ENCODE measurements at places on chromosomes 1 and 21.

DNA sequence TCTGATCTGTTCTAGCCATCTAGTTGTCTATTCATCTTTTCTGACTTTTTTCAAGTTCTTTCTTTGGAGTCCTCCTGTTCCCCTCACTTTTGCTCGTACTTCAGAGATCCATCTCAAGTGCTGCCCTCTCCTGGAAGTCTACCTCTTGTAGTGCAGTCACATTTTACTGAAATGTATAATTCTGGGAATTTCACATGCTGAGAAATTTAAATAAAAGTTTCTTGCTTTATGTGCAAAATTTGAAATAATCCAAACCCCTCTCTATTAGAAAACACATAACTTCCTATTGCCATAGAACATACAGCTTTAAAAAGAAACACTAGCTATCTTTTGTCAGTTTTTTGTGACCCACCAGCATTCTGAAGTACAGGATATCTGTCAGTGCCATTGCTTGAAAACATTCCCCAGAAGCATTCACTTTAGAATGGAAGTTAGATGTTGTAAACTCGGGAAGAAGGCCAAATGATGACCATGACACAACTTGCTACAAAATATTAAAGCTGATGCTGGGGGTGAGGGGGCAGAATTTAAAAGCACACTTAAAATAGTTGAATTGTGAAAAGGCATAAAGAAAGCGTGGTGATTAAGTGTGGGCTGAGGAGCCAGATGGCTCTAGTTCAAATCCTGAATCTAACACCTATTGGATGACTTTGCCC lies 22.0 kb downstream of the RLF start:
- peak; percentile 10 for DNase-seq

- no peak for DNase-seq
Observed at GRCh38 chr1:24941564-24941963, 11.5 kb upstream of the RUNX3 start.

GRCh38 chr1:207755846-207756693 lies 4.2 kb downstream of the CD46 start:
- no peak for DNase-seq

GRCh38 chr1:205692423-205692822 lies 12.1 kb upstream of the SLC45A3 start:
- DNase-seq: no peak

- peak; percentile 43 for DNase-seq
Observed at GRCh38 chr1:224170748-224171478, 12.1 kb upstream of the DEGS1 start.

DNA sequence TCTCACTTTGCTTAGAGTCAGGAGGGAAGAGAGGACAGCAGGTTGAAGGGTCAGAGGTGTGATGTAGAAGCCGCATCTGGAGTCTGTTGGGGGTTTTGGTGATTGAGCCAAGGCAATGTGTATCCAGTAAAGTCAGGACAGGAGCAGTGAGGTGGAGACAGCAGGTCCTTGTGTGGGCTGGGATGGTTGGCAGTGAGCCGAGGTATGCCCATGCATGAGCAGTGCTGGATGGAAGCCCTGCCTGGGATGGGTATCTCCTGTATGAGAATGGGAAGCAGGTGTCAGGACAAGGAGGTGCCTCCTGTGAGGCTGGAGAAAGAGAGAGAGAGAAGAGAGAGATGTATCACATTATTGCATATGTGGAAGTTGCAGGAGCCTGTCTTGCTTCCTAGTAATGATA lies 90.0 kb downstream of the OBSCN start:
- DNase-seq: no peak

Measured in AG20443 (cell line).